ENCODE measurements at places on chromosomes 7 and 10. TPM values are rescaled to one million over a fixed set of nuclear protein-coding genes. Genes with fewer than 3 reads are reported as not detected.

- H3K27ac ChIP-seq: no peak overlapping the region
- H3K4me1 ChIP-seq: no peaks in the 10 kb centered on the region
- no peaks in the 10 kb centered on the region for H3K36me3 ChIP-seq
Observed at GRCh38 chr10:44419790-44420549, 35.1 kb upstream of the CXCL12 start.

Gene FAM25C
- polyA plus RNA-seq: not detected

DNA sequence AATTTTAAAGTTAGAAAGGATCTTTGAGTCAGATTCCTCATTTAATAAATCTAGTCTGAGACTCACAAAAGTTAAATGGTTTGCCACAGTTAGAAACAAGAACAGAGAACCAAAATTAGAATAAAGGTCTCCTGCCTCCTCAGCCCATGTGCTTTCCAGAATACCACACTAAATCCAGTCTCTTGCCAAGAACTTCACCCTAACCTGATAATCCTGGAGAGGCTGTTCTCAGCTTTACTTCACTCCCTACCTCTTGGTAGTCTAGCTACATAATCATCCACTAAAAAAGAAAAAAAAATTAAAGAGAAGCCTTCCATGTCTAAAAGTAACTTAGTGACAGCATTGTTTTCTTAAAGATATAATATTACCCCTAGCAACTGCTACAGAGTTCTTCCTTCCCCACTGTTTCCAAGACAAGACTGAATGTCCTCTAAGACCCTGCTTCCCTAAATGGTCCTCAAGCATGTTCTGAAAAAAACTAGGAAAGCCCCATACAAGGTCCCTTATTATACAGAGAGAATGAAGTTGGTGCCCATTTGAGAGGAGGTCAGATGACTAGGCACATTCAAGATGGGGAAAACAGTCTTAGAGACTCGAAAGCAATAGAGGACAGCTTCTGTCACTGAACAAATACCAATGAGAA lies 56.8 kb downstream of the ZNF438 start:
- no peak overlapping the region for H3K27ac ChIP-seq
- H3K4me1 ChIP-seq: no peaks in the 10 kb centered on the region

Gene GHRHR
- polyA plus RNA-seq: not detected

- no peaks in the 10 kb centered on the region for H3K4me1 ChIP-seq
- H3K4me3 ChIP-seq: no peak overlapping the region
- H3K27me3 ChIP-seq: no peaks in the 10 kb centered on the region
- no peak for DNase-seq
Observed at GRCh38 chr10:129274748-129275474, 192.1 kb upstream of the MGMT start.

DNA sequence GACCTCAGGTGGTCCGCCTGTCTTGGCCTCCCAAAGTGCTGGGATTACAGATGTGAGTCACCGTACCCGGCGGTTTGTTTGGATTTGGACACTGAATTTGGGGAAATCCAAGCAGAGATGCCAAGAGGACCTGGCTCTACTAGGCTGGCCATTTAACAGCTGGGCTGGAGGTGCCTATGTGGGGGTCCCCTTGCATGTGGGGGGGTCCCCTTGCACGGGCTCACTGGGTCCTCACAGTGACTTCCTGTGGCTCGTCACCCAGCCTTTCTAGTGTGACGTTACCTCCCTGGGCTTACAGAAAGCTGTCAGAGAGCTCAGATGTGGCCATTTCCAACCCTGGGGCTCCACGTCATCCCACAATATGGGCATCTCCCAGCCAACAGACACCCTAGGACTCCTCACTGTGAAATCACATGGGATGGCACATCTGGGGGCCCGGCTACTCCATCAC lies 49.3 kb upstream of the GNA12 start:
- no peaks in the 10 kb centered on the region for H3K27me3 ChIP-seq
- no peak overlapping the region for H3K4me3 ChIP-seq
- no peak overlapping the region for H3K27ac ChIP-seq
- no peak for DNase-seq
- no peaks in the 10 kb centered on the region for H3K4me1 ChIP-seq
- H3K36me3 ChIP-seq: no peaks in the 10 kb centered on the region

Gene CHAT
- polyA plus RNA-seq: 0.85 TPM

GRCh38 chr10:31031558-31032257 lies at the start of gene ZNF438:
Gene ZNF438, minus strand, starts transcription at chr10:31031865. Its CDS starts 154,831 bp downstream, at chr10:30877034.
- H3K4me3 ChIP-seq: peak within 1 kb of the TSS; percentile 70
- DNase-seq: peak; percentile 94
- no peaks in the 10 kb centered on the region for H3K36me3 ChIP-seq
- no peaks in the 10 kb centered on the region for H3K27me3 ChIP-seq

DNA sequence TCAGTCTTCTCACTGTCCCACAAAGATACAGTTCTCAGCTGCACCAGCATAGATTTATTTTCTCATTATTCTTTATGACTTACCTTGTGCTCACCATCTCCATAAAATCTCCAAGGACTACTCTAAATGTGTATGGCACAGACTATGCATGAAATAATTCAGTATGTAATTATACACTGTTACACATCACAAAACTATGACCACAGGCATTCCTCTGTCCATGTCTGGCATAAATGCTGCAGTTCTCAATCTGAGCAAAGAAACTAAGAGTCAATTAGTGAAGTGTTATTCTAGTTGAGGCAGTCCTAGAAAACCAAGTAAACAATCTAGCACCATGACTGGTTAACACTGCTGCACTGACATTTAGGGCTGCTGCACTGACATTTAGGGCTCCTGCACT lies 2.7 kb downstream of the CYCS start:
- DNase-seq: no peak
- peaks cover 8% of the 10 kb centered on the region for H3K36me3 ChIP-seq
- H3K27me3 ChIP-seq: no peaks in the 10 kb centered on the region
- H3K4me1 ChIP-seq: peaks cover 2% of the 10 kb centered on the region
- no peak overlapping the region for H3K27ac ChIP-seq
- H3K4me3 ChIP-seq: no peak overlapping the region

Gene PRPS1L1
- polyA plus RNA-seq: not detected

GRCh38 chr7:27941522-27941921 lies 201.6 kb downstream of the TAX1BP1 start:
- H3K36me3 ChIP-seq: no peaks in the 10 kb centered on the region
- no peaks in the 10 kb centered on the region for H3K27me3 ChIP-seq
- H3K4me1 ChIP-seq: no peaks in the 10 kb centered on the region
- no peak for DNase-seq
- no peak overlapping the region for H3K27ac ChIP-seq

Gene DNAJC2
- 29.5 TPM for polyA plus RNA-seq

GRCh38 chr7:132572526-132572925 lies 3.7 kb downstream of the PLXNA4 start:
- H3K27ac ChIP-seq: no peak overlapping the region
- H3K4me1 ChIP-seq: no peaks in the 10 kb centered on the region
- H3K27me3 ChIP-seq: peaks cover 23% of the 10 kb centered on the region
- no peak overlapping the region for H3K4me3 ChIP-seq
- no peaks in the 10 kb centered on the region for H3K36me3 ChIP-seq

GRCh38 chr7:36640682-36641081 lies 83.6 kb downstream of the AOAH start:
- H3K4me3 ChIP-seq: no peak overlapping the region
- no peak for DNase-seq

DNA sequence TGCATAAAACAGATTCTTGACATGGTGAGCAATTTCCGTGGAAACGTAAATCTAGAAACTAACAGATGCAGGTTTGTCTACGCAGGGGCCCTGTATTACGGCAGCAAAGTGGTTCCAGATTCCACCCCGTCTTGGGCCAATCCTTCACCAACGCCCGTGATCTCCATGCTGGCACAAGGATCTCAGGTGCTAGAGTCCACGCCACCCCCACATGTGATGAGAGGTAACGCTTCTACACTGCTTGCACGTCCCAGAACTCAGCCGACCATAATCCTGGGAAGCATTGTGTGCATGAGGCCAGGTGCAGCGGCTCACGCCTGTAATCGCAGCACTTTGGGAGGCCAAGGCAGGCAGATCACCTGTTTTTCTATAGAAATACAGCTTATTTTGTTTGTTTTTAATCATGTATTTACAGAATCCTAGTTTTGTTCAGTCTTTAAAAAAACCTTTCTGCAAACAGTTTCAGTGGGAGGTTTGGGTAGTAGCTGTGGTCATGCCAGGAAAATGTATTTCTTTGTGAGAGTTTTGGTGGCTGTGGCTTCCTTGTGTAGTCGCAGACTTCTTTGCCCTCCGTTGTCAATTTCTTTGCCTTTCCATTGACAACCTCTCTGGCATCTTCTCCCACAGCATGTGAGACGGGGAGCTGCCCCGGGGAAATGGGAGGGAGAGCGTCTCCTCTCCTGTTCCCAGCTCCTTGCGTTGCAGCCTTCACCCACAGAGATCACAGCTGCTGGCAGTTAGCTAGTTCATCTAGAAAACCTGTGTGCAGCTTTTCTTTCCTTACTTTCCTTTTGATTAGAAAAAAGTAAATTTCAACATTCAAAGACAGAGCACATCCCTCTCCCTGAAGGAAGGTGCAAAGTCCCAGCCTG lies 35.7 kb downstream of the ITIH2 start:
- no peaks in the 10 kb centered on the region for H3K4me1 ChIP-seq
- no peak for DNase-seq
- H3K27ac ChIP-seq: no peak overlapping the region
- H3K4me3 ChIP-seq: no peak overlapping the region

Gene TEX36
- not detected for polyA plus RNA-seq

- H3K27me3 ChIP-seq: no peaks in the 10 kb centered on the region
- no peak overlapping the region for H3K27ac ChIP-seq
- H3K4me1 ChIP-seq: no peaks in the 10 kb centered on the region
- H3K36me3 ChIP-seq: peaks cover 34% of the 10 kb centered on the region
Observed at GRCh38 chr7:44761207-44762161, 12.8 kb downstream of the ZMIZ2 start.

GRCh38 chr10:97689559-97690020 lies 2.5 kb upstream of the AVPI1 start:
- no peak overlapping the region for H3K27ac ChIP-seq
- no peaks in the 10 kb centered on the region for H3K36me3 ChIP-seq
- no peaks in the 10 kb centered on the region for H3K27me3 ChIP-seq
- no peak for DNase-seq
- H3K4me1 ChIP-seq: peaks cover 13% of the 10 kb centered on the region

- no peaks in the 10 kb centered on the region for H3K36me3 ChIP-seq
- H3K27me3 ChIP-seq: no peaks in the 10 kb centered on the region
- no peak overlapping the region for H3K4me3 ChIP-seq
- H3K4me1 ChIP-seq: no peaks in the 10 kb centered on the region
- no peak for DNase-seq
Observed at GRCh38 chr7:144118341-144118740, 4.6 kb upstream of the OR2A14 start.

DNA sequence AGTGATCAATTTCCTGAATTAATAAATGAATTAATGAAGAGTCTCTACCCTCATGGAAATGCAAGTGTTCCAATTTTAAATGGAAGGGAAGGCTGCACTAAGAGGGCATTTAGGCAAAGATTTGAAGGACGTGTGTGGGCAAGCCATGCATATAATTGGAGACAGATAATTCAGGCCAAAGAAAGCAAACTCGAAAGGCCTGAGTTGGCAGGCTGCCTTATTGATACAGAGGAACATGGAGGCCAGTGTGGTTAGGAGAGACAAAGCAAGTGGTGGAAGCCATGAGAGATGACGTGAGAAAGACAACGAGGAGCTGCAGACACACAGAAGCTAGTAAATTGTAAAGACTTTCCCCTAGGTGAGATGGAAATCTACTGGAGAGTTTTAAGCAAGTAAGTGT lies 15.4 kb upstream of the PCLO start:
- no peaks in the 10 kb centered on the region for H3K36me3 ChIP-seq
- DNase-seq: no peak

GRCh38 chr7:18464830-18465229 lies 30.7 kb upstream of the HDAC9 start:
- no peaks in the 10 kb centered on the region for H3K4me1 ChIP-seq
- no peaks in the 10 kb centered on the region for H3K36me3 ChIP-seq
- DNase-seq: no peak
- H3K27me3 ChIP-seq: no peaks in the 10 kb centered on the region
- H3K27ac ChIP-seq: no peak overlapping the region
- H3K4me3 ChIP-seq: no peak overlapping the region

Gene COMTD1
- polyA plus RNA-seq: 325 TPM

DNA sequence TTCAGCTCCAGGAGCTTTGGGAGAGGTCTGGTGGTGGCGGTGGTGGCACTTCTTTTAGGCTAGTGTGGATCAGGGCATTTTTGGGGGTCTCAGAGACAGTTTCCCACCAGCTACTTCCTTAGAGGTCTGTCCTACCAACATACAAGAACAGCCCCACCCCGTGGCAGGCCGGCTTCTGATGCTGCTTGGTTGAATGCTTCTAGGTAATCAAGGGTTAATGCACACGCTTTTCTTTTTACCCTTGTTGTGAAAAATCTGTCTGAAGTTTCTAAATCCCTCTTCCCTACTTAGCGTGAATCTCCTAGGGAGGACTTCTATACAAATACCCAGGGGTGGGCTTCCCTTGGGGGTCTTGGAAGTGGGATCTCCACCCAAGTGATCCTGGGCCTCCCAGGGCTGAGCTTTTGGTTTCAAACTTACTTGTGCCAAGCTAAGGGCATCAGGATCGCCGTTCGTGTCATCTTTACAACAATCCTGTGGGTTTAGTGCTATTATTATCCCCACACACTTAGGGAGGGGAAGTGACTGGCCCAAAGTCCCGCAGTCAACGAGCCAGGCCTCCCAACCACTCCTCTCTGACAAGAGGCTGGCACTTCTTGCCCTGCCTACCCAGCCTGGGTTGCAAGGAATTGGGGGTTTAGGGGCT lies 1.7 kb downstream of the SH2B2 start:
- DNase-seq: no peak
- no peak overlapping the region for H3K27ac ChIP-seq
- peaks cover 14% of the 10 kb centered on the region for H3K4me1 ChIP-seq
- H3K27me3 ChIP-seq: no peaks in the 10 kb centered on the region

Gene LRRC61
- 7.8 TPM for polyA plus RNA-seq

GRCh38 chr10:110460111-110460809 lies 37.4 kb upstream of the DUSP5 start:
- no peak overlapping the region for H3K4me3 ChIP-seq
- peaks cover 4% of the 10 kb centered on the region for H3K4me1 ChIP-seq
- no peaks in the 10 kb centered on the region for H3K27me3 ChIP-seq

DNA sequence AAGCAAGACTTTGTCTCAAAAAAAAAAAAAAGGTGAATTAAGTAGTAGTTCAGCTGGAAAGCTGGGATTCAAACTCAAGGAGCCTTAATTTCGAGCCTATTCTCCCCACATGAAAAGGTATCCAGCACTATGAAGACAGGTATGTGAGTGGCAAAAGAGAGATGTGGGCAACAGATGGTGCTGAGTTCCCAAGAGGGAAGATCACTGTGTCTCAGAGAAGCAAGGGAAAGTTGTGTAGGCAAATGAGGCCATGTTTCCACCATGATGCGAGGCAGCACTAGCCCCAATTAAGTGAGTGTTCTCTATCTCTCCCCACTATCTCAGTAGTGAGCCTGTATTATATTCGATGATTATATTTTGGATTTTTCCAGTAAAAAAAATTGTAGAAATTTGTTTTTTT lies 19.8 kb upstream of the ST7 start:
- H3K4me1 ChIP-seq: no peaks in the 10 kb centered on the region
- H3K4me3 ChIP-seq: no peak overlapping the region
- H3K27ac ChIP-seq: no peak overlapping the region
- DNase-seq: no peak

GRCh38 chr10:26455567-26456315 lies 17.6 kb downstream of the APBB1IP start:
- no peaks in the 10 kb centered on the region for H3K36me3 ChIP-seq
- DNase-seq: no peak
- no peaks in the 10 kb centered on the region for H3K4me1 ChIP-seq
- no peak overlapping the region for H3K4me3 ChIP-seq
- no peaks in the 10 kb centered on the region for H3K27me3 ChIP-seq

GRCh38 chr10:22259280-22259679 lies 41.5 kb upstream of the EBLN1 start:
- H3K36me3 ChIP-seq: no peaks in the 10 kb centered on the region
- no peaks in the 10 kb centered on the region for H3K4me1 ChIP-seq
- H3K27me3 ChIP-seq: no peaks in the 10 kb centered on the region
- no peak for DNase-seq
- H3K4me3 ChIP-seq: no peak overlapping the region
- no peak overlapping the region for H3K27ac ChIP-seq

Measured in small intestine (tissue), 16 donors.